Stimulated activated CD4-positive, alpha-beta T cell treated with anti-CD3 and anti-CD28 coated beads, TNF-alpha, amount 100 ng/mL, for 1 hour (primary cell): ENCODE measurements at places on chromosomes 2 and 18.

- no peak for DNase-seq
Measured at GRCh38 chr2:184197413-184197812, 400.9 kb upstream of the ZNF804A start.

DNA sequence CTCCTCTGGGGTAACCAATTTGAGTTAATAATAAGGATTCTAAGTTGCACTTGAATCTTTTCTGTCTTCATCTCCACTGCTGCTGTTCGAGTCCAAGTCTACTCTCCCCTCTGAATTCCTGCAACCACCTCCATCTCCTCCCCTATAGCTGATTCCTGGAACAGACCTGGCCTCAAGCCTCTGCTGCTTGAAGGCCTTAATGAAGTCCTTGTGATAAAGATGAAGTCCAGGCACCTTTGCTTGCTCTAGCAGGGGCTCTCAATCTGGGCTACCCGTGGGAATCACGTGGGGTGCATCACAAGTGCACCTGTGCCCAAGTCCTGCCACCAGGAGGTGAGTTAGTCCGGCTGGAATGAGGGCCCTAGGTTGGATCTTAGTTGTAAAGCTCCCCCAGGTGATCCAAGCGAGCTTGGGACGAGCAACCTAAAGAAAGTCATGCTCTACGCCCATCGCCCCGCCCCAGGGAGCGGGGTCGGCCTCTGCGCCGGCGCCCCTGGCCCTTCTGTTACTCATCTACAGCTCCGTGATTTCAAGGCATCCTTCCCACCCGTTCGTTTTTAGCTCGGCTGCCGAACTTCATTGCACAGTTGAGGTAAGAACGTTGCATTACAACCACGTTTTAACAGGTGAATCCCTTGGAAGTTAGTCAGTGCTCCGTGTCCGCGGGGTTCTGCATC lies 905 bp upstream of the IAH1 start:
- DNase-seq = no peak

GRCh38 chr18:41842886-41843285 lies 112.1 kb upstream of the PIK3C3 start:
- DNase-seq = no peak

- no peak for DNase-seq
Measured at GRCh38 chr2:213279116-213279620, 5.1 kb upstream of the SPAG16 start.

GRCh38 chr18:46310258-46310657 lies 206.1 kb downstream of the HAUS1 start:
- DNase-seq = no peak

GRCh38 chr2:47611771-47612170 lies 171.2 kb upstream of the MSH6 start:
- DNase-seq = no peak

- no peak for DNase-seq
Measured at GRCh38 chr2:175350105-175350504, 168.6 kb upstream of the ATP5MC3 start.

GRCh38 chr18:46275370-46275769 lies 171.2 kb downstream of the HAUS1 start:
- DNase-seq = no peak

- DNase-seq = no peak
Measured at GRCh38 chr2:215486291-215487001, 50.6 kb upstream of the FN1 start.

GRCh38 chr2:218857371-218858137 lies 2.1 kb upstream of the WNT6 start:
- DNase-seq = no peak

DNA sequence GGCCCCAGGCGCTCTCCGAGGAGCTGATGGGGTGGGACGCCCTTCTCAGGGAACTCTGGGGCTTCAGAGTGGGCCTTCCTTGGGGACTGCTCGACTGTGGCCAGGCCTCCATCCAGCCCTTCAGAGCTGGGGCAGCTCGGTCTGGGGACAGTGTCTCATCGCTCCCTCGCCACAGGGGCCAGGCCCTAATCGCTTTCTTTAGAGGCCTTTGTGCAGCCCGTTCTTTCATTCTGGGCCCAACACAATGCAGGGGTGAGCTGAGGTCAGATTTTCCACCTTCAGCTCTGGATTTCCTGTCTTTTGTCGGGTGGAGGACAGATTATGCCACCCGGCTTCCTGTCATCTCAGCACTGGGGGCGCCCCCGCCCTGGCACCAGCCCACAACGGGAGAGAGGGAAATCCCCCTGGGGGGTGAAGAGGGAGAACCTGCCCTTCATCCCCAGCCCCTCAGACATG lies 25.2 kb downstream of the MYCN start:
- no peak for DNase-seq

DNA sequence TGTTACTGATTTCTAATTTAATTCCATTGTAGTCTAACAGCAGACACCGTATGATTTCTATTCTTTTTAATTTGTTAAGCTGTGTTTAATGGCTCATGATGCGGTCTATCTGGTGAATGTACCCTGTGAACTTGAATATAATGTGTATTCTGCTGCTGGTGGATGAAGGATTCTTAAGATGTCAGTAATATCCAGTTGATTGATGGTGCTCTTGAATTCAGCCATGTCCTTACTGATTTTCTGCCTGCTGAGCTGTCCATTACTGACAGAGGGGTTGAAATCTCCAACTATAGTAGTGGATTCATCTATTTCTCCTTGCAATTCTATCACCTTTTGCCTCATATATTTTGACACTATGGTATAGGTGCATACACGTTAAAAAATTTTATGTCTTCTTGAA lies 373.3 kb upstream of the RAB12 start:
- no peak for DNase-seq

- no peak for DNase-seq
Measured at GRCh38 chr2:239368321-239368720, 32.5 kb downstream of the HDAC4 start.

GRCh38 chr2:172428832-172429210 lies 1.4 kb downstream of the ITGA6 start:
- no peak for DNase-seq

DNA sequence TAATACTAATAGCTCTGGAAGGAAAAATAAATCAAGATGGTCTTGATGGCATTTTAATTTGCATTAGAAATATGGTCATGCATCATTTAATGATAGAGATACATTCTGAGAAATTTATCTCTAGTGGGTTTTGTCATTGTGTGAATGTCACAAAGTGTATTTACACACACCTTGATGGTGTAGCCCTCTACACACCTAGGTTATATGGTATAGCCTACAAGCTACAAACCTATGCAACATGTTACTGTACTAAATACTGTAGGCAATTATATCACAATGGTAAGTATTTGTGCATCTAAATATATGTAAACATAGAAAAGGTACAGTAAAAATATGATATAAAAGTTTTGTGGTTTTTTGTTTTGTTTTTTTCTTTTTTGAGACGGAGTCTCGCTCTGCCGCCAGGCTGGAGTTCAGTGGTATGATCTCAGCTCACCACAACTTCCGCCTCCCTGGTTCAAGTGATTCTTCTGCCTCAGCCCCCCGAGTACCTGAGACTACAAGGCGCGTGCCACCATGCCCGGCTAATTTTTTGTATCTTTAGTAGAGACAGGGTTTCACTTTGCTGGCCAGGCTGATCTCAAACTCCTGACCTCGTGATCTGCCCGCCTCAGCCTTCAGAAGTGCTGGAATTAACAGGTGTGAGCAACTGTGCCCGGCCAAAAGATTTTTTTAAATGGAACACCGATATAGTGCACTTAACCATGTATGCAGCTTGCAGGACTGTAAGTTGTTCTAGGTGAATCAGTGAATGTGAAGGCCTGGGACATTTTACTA lies 83.7 kb upstream of the UBXN4 start:
- peak; percentile 18 for DNase-seq

DNA sequence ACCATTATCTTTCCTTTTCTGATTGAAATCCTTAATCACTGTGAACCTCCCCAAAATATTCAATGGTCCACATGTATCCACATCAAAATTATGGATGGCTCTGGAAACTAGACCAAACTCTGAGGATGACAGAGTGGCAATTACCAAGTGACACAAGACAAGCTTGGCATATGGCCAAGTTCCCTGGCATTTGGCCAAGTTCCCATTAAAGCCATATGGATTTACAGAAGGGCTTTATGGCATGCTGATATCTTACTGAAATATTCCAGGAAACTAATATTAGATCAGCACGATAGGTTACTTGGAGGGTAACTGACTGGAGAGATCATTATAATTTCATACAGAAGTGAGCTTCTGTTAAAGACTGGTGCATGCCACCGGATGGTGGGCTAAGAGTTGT lies 21.9 kb upstream of the CERS6 start:
- DNase-seq = no peak
